ENCODE measurements at places on chromosomes 5 and 9.

GRCh38 chr5:68444833-68445232 lies 229.3 kb downstream of the PIK3R1 start:
- no peak for DNase-seq

GRCh38 chr9:114606597-114607207 lies 4.4 kb upstream of the TMEM268 start:
- DNase-seq, result no peak

GRCh38 chr5:25862276-25862675 lies 1176.1 kb downstream of the CDH9 start:
- no peak for DNase-seq

DNA sequence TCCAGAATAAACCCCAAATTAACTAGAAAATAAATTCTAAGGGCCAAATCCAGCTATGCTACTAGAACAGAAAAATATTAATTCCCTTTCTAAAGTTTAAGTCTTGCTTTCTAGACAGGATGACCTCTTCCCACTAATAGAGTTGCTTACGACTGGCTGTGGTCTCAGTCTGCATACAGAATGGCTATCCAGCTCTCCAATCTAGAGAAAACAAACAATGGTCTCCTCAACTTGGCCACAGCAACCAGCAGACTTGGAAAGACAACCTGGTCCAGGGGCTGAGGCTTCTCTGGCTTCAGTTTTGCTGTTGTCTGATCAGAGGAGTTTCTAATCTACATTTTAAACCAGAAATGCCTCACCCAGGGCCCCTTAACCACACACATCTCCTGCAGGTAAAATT lies 28.9 kb downstream of the RASEF start:
- DNase-seq, result no peak

DNA sequence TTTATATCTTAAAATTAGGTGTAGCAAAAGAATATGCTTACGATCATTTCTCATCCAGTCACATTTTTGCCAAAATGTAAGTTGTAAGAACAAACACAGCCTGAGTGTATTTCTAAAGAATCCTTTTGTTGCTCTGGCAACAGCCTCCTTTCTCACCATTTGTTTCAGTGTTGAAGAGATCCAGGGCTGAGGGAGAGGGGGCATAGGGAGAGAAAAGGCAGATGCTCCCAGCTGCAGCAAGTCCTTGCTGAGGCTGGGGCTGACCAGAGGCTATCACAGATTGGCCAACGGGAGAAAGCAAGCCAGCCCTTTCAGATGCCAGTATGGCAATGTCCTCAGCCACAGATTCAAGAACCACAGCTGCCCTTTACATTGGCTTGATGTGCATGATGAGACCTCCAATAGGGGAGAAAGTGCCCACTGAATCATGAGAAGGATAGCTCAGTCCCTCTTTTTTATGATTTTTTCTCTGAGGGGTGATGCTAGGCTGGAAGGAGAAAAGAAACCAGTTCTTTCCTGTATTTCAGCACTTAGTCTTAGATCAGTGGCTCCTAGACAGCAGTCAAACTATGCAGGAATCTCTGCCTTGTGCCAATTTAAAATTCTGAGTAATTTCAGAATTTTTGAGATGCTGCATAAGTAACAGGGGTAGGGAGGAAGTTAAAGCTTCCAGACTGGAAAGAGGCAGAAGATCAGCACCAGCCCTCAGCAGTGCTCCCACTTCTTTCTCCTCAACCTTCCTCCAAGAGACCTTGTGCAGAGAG lies 142.1 kb downstream of the LHFPL2 start:
- no peak for DNase-seq

GRCh38 chr5:72709341-72709740 lies 107.1 kb upstream of the TNPO1 start:
- DNase-seq, result no peak

DNA sequence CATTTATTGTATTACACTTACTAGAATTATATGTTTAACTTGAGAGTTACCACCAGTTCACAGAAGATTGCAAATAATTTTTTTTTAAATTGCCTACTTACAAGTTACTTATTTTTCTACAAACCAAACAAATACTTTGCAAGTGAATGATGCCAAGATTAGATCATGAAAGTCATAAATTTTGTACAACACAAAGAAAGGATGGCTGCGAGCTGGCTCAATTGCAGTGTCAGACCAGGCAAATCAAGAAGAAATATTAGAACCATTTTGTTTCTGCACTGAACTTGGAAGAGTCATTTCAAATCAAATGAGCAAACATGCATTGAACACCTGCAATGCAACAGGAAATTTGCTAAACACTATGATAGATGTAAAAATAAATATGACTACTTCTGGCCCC lies 97.3 kb downstream of the PLCXD3 start:
- no peak for DNase-seq
